ENCODE measurements at places on chromosomes 6 and 20.

DNA sequence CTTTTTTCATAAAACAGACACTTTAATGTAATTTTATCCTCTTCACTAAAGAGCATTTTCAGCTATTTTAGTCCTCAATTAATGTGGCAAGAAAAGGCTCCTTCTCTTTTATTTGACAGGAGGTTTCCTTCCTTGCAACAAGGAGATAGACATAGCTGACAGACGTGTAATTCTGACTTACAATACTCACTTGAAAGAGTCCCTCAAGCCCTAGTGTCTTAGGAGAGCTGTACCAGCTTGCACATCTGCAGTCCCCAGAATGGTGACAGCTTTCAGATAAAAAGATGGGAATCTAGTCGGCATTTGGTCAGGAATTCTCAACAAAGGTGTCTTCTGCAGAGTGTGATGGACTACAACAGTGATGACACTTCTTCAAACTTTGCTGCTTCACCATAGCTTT lies 603.7 kb upstream of the PTCHD4 start:
- no peak for DNase-seq

DNA sequence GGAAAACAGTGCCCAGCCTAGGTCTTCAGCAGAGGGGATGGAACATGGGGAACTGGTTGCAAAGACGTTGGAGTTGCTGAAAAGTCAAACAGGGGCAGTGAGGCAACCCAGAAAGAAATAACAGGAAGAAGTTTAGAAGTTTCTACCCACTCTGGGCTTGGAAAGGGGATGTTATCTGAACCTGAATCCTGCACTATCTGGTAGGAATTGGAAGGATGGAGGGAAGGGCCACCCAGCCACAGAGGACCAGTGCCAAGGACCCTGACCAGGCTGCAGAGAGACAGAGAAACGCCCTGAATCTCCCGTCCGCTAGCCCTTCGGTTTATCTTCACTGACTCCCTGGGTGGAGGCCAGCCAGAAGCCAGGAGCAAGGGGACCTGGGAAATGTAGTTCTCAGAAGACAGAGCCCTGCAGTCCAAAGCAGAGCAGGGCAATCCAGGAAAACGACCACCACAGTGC lies 217.3 kb upstream of the RREB1 start:
- DNase-seq = peak; percentile 37

DNA sequence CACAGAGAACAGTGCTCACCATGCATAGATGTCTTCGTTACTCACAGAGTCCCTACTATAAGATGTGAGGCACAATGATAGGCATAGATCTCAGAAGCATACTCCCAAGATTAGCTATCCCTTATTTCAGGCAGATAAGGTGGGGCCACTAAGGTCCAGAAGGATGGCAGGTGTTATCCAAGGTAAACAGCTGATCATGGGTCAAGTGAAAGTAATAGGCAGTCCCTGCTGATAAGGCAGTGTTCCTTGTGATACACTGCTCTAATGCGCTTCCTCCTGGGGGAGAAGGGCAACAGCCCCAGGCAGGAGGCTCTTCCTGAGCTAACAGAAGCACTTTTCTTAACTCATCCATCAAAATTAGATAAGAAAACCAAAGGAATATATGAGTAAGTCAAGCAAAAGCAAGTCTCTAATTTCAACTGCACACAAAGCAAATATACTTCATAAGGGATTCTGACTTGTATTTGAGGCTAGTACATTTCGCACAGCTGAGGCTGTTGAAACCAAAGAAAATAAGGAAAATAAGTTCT lies 42.2 kb downstream of the METTL24 start:
- DNase-seq = no peak

GRCh38 chr6:10521104-10521808 lies at the start of gene GCNT2:
Gene GCNT2, plus strand, starts transcription at chr6:10521351. Its CDS starts 7,561 bp downstream, at chr6:10528912.
- DNase-seq = no peak

DNA sequence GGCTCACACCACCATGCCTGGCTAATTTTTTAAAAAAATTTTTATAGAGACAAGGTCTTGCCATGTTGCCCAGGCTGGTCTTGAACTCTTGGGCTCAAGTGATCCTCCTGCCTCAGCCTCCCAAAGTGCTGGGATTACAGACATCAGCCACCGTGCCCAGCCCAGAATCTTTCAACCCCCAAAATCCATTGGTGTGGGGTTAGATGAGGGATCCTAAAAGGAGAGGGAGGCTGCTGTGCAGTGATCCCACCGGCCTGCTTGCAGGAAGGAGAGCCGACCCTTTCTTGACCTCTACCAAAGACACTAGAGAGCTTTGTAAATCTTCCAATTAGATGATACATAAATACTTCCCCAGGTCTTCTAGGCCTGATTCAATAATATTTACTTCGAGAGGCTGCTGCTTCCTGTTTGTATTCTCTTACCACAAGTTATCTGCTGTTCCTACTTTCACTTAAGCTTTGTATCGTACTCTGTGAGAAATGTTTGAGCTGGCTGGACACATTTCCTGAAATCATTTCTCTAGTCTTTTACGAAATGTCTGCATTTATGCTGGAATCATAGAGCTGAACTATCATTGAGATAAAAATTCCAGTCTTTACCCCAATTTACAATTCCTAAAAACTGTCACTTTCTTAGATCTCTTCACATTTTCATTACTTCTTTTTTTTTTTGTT lies 49.3 kb upstream of the IER3 start:
- no peak for DNase-seq

DNA sequence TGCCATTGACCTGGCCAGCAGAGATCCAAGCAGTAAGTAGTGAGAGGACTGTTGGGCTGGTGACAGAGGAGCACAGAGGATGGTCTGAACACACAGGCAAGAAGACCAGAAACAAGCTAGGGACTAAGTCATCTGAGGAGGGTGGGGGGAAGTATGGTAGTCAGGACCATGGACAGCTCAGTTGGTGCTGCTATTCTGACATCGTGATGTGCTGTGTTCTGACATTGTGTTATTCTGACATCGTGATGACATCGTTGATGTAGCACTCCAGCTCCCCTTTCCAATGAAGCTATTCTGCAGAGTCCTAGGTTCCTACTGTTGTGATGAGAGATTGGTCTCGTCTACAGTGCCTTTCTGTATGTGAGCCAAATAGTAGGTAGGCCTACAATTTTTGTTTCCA lies 28.7 kb downstream of the CFAP206 start:
- DNase-seq = no peak

- DNase-seq = no peak
These were observed 249.4 kb downstream of the ATXN1 start for GRCh38 chr6:16511723-16512489.

GRCh38 chr20:49594143-49594930 lies 26.4 kb upstream of the PTGIS start:
- peak; percentile 84 for DNase-seq

GRCh38 chr6:14766391-14766994 lies 479.4 kb upstream of the JARID2 start:
- no peak for DNase-seq

DNA sequence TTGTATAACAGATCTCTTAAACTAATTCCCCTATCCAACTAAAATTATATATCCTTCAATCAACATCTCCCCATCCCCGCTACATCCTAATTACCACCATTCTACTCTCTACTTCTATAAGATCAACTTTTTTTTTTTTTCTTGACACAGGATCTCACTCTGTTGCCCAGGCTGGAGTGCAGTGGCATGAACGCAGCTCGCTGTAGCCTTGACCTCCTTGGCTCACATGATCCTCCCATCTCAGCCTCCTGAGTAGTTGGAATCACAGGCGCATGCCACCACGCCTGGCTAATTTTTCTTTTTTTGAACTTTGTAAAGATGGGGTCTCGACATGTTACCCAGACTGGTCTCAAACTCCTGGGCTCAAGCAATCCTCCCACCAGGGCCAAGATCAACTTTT lies 5.0 kb downstream of the DNAAF9 start:
- no peak for DNase-seq

DNA sequence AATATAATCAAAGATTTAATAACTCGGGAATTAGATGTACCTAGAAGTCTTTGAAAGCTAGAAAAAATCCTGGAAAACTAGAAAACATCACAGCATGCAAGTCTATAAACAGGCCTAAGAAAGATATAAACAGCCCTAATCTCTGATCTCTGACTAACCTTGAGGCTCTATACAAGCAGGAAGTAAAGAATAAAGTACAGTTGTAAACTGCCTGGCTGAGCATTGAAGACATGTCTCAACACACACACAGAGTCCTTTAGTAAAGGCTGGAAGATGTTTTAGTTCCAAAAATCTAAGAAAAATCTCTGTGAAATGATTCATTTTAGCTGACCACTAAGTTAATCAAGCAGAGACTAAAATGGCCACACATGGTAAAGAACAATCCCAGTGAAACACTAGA lies 774.5 kb downstream of the EYS start:
- DNase-seq = no peak

DNA sequence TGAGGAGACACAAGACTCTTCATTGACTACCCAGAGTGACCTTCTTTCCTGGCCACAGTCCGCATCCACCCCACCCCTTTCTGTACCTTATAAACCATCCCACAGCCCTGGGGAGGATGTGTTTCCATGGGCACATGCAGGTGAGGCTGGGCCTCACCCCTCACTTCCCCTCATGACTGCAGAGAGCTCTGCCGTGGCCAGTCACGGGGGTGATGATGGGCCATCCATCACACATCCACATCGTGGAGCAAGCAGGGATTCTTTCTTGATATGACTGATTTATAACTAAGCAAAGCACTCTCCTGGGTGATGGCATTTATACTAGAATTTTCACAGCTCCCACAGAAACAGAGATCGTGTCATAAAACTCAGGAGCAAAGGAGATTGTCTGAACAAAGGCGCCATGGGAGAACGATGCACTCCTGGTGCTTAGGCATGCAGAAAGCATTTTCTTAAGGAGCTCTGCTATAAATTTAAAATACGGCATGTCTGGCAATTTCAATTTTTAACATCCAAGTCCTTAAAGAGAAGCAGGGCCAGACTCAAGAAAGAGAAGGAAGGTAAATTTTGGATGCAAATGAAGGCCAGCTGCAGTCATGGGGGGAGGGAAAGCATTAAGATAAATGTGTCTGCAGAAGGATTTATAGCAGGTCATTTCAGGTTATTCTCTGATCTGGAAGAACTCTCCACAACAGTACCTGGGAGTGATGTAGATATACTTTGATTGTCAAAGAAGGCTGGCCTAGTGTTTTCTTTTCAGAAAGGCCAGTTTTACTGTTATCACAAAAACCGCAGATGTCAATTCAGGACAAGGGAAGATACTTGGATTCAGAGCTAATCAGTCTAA lies 777.0 kb downstream of the C6orf118 start:
- no peak for DNase-seq

- no peak for DNase-seq
These were observed 18.9 kb downstream of the PHACTR2 start for GRCh38 chr6:143696664-143697000.

GRCh38 chr6:169807229-169807628 lies 55.8 kb downstream of the ERMARD start:
- DNase-seq = no peak

- no peak for DNase-seq
These were observed 3.4 kb downstream of the HLA-F start for GRCh38 chr6:29726571-29727194.

DNA sequence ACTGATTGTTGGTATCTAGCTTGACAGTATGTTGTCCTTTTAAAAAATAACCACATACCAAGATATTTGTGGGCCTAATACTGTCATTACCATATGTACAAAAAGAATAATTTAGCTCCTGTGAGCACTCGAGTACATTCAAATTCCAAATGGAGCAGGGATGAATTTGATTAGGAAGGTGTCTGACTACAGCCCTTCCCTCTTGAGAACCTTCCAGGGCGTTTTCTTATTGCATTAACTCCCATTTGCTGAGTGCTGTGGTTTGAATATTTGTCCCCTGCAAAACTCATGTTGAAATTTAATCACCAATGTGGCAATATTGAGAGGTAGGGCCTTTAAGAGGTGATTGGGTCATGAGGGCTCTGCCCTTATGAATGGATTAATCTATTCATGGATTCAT lies 76.9 kb upstream of the RALY start:
- DNase-seq = no peak

GRCh38 chr6:144295211-144295610 lies 10.1 kb downstream of the UTRN start:
- no peak for DNase-seq

DNA sequence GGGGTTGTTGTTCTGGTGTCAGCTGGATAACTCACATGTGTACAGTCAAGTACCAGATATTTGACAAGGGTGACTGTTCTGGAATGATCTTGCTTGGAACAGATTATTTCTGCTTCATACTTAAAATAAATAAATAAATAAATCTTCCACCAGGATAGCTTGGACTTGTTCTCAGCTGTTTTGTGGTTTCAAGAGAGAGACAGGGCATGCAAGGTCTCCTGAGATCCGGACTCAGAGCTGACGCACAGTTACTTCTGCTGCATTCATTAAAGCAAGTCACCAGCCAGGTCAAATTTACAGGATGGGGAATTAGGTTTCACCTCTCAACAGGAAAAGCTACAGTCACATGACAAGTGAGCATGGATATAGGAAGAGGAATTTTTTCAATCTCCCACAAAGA lies 285.0 kb upstream of the SPTLC3 start:
- no peak for DNase-seq

DNA sequence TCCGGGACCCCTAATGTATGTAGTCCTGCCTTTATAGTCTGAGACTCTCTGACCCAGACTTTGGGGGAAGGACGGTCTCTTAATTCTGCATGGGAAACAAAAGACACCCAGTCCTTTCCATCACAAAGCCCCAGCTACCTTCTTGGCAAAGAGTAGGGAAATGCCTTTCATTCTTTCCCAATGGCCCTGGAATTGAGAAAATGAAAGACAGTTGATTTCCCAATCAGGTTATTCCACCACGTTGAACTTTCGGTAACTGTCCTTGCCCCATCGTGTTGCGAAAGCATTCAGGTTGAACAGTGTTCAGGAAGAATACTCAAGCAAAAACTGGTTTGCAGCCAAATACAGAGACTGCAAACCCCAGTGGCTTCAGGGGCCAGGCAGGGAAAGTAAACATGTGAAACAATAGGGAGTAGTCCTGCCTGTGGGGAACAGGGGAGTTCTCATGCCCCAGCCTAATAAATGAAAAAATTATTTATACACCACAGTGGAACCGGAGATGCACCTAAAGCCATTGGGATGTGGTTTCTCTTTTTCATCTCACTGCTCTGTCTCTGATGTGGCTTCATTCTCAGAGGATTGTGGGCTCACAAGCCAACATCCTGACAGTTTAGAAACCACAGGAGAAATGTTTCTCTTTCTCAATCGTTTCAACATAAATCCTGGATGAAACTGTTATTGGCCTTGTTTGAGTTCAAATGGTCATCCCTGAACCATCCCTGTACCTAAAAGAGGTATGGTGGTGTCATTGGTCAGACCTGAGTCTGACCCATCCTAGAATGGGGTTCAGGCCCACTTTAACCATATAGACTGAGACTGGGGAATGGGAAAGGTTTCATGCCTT lies 44.2 kb upstream of the SLC9A8 start:
- peak; percentile 81 for DNase-seq

GRCh38 chr20:57090590-57091560 lies 175.6 kb downstream of the BMP7 start:
- DNase-seq = no peak

GRCh38 chr6:92945799-92946198 lies 473.6 kb downstream of the EPHA7 start:
- no peak for DNase-seq

DNA sequence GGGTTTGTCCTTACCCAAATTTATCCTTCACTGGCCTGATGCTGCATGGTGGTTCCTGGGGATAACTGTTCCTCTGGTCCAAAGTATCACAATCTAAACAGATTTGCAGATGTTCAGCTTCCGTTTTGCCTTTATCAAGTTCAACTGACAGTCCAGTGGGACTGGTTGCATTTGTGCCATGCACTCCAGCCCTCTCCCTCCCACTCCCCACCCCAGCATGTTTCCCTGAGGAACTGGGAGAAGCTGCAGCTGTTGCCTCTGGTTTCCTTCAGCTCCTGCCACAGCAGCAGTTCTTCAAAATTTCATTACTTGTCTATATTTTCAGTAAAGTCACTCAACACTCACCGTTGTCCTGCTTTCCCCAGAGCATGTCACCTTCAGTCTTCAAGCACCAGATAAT lies 39.5 kb upstream of the KIF16B start:
- no peak for DNase-seq
